ENCODE measurements at places on chromosomes 1 and 21. TPM values are rescaled to one million over a fixed set of nuclear protein-coding genes. Genes with fewer than 3 reads are reported as not detected.

Gene DVL1
- 29.4 TPM for total RNA-seq

Gene COL18A1
- total RNA-seq, result 1.3 TPM

Gene AUNIP
- 15.1 TPM for total RNA-seq

DNA sequence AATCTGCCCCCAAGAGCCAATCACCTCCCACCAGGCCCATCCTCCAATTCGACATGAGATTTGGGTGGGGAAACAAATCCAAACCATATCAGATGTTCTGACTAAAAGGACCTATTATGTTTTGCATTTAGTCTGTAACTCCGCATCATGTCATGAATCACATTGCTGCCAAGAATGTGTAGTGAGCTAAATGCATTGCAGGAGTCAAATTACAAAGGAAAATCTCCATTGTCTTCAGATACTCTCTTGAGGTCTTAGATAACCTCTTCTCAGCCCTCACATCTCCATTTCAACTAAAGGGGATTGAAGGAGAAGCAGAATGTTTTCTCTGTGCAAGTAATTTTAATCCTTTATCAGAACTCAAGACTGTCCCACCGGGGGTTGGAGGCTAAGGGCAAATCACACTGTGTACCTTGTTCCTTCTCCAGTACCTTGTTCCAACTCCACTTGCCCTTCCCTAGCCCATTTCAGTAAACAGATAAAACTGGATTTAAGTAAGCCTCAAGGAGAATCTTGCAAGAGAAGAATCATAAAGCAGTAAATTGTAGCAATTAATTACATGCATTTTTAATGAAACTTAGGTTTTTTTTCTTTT, 34.1 kb downstream of the EXTL2 start:
- no peak for DNase-seq

Gene GNAT2
- 0.64 TPM for total RNA-seq

GRCh38 chr1:7383671-7384520, 387.2 kb upstream of the VAMP3 start:
- no peak for DNase-seq

- no peak for DNase-seq
These were observed 15.6 kb downstream of the ZMPSTE24 start for GRCh38 chr1:40273547-40274166.

Gene COL16A1
- 1.6 TPM for total RNA-seq

DNA sequence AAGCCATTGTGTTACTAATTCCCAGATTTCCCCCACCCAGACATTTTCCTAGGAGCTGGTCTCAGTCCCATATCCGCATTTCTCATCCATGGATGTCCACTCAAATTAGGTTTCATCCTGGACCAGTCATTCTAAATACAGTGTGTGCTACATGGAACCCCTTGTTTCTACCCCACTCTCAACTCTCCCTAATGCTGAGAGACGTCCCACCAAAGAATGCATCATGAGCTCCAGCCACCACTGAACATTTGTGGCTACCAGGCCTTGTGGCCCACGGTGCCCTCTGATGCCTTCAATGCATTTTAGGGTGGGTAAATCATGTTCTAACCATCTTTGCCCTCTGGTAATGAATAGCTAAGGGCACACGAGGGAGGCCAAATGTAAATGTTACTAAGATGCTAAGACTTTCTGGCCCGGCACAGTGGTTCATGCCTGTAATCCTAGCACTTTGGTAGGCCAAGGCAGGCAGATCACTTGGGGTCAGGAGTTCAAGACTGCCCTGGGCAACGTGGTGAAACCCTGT, 13.3 kb upstream of the RAB42 start:
- DNase-seq, result no peak

Gene HMCN1
- total RNA-seq, result 1.1 TPM

DNA sequence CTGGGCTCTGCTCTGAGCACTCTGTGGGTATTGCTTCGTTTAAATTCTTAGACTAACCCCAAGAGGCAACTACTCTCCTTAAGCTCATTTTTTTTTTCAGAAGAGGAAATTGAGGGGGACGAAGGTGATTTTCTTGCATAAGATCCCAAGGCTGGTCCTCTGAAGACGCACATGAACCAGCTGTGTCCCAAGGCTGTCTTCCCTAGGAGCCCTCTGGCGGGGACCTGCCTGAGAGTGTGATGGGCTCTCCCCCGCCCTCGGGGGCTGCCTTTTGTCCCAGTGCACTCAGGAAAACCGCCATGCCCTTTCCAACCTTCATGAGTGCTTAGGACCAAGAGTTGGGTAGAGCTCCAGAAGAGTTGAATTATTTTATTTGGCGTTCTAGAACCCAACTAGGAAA, 21.7 kb downstream of the UMODL1 start:
- DNase-seq, result no peak

- DNase-seq, result no peak
These were observed 58.1 kb downstream of the LRRN2 start for GRCh38 chr1:204627436-204627835.

GRCh38 chr1:180563026-180563827, 4.5 kb downstream of the OVAAL start:
- DNase-seq, result no peak

Gene ANKRD34A
- 9.1 TPM for total RNA-seq

DNA sequence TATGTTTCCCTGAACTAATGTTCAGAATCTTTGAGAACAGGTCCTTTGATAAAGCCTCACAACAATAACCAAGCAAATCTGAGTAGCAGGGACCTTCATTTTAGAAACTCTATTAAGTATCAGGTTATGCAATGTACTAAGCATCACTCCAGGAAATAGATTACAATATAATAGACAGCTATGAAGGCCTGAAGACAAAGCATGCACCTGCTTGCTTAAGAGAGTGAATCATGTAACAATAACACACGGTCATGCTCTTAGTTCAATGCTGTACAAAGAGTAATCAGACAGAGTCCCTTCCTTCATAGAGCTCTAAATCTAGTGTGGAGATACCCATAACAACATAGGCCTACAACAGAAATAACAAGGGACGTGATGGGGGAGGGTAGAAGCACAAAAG, 8.1 kb upstream of the CMPK1 start:
- DNase-seq, result no peak

- no peak for DNase-seq
These were observed 522 bp downstream of the DISP3 start for GRCh38 chr1:11479375-11479979.

- DNase-seq, result peak; percentile 71
These were observed at the start of gene BTBD19 for GRCh38 chr1:44808063-44808937. Gene BTBD19, plus strand, starts transcription at chr1:44808523. Its CDS starts 298 bp downstream, at chr1:44808821.

Gene C1orf105
- not detected for total RNA-seq

Gene RAB42
- total RNA-seq, result not detected

Gene BOLA1
- 16.2 TPM for total RNA-seq

Gene RGS4
- total RNA-seq, result not detected

GRCh38 chr1:42924082-42924850, 34.4 kb downstream of the SLC2A1 start:
- DNase-seq, result peak; percentile 95

Gene OR2M7
- total RNA-seq, result not detected

Gene C1orf141
- total RNA-seq, result not detected

Gene SLC45A3
- 5.1 TPM for total RNA-seq

- DNase-seq, result no peak
These were observed 8.8 kb upstream of the KLHL12 start for GRCh38 chr1:202935844-202936243.

GRCh38 chr1:244047621-244048255, 3.3 kb upstream of the ZBTB18 start:
- no peak for DNase-seq

GRCh38 chr1:39625462-39626273, 13.8 kb downstream of the HEYL start:
- DNase-seq, result no peak

DNA sequence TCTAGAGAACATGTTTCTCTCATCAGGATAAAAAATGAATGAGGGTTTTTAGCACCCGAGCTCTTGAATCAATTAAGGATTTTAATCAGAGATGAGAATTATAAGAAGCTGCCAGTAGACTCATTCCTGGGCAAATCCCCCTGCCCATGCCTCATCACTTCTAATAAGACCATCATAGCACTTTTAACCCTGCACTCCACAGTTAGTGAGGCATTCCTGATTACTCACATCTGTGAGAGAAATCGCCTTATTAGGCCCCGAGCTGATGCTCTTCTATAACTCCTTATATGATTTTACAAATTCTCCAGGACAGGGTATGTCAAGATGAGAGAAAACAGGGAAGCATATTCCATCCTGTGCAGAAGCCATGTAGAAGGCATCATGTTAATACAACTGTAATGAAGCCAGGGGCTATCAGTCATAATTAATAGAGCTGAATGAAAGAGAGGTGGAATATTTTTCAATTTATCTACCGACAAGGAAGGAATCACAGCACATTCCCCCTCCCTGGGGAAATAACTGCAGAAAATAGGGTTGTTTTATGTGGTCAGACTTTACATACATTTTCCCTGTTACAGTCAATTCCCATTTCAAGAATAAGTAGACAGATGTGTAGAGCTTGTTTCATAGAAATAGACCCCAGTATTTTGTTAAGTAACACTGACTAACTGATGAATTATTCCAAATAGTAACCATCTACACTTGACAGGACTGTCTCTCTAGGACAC, 272.7 kb downstream of the HHIPL2 start:
- DNase-seq, result no peak

GRCh38 chr21:45319461-45320211, 31.9 kb upstream of the POFUT2 start:
- no peak for DNase-seq

DNA sequence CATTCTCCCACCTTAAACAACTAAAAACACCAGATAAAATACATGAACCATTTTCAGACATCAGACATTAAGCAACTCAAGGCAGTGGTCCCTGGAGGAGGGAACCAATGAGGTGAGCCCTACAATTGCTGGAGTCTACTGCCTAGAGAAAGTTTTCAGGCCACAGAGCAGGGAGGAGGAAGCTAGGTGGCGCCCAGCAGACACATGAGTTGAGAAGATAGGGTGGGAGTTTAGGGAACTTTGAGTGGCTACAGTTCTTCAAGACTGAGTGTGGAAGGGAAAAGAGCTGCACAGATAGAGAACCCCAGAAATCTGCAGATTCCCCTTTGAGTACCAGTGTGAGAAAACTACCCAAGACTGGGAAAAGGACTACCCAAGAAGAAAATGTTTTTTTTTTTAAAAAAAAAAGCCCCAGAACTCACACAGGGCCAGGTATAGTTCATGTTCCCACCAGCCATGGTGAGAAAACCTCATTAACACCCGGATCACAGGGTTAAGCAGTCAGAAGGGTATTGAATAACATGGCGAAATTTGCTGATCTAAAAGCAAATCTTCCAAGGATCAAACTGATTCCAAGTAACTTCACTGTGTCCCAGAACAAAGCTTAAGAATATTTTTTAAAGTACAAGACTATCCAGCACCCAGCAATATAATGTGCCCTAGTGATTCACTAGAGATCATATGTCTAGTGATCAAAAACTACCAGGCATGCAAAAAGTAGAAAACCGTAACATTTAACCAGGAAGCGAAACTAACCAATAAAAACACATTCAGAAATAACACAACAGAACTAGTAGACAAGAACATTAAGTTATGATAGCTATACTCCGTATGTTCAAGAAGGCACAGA, 12.0 kb downstream of the ALDH9A1 start:
- DNase-seq, result no peak

All from natural killer cell treated with Interleukin-12 subunit alpha and Interleukin-12 subunit beta and Interleukin-15 and Interleukin-18, amount 100 ng/mL, for 72 hours (primary cell).